ENCODE measurements at places on chromosomes 6 and 20. TPM values are rescaled to one million over a fixed set of nuclear protein-coding genes. Genes with fewer than 3 reads are reported as not detected.

The SLC17A4 gene
- not detected for total RNA-seq

The EYA2 gene
- total RNA-seq = not detected

The BCAS1 gene
- not detected for total RNA-seq

The WFDC5 gene
- total RNA-seq = not detected

The TRIM31 gene
- not detected for total RNA-seq

The TRDN gene
- not detected for total RNA-seq

The BPIFA3 gene
- total RNA-seq = not detected

The AKAP7 gene
- 5.6 TPM for total RNA-seq

The DDRGK1 gene
- 26.8 TPM for total RNA-seq

The ZSCAN23 gene
- 0.65 TPM for total RNA-seq

The CNR1 gene
- 0.07 TPM for total RNA-seq

The AGER gene
- 0.36 TPM for total RNA-seq

The TUBB2B gene
- total RNA-seq = 2.0 TPM

The SRF gene
- 22.5 TPM for total RNA-seq

The VGLL2 gene
- total RNA-seq = not detected

The ABHD16A gene
- 30.5 TPM for total RNA-seq

The DNAJC5 gene
- 76.5 TPM for total RNA-seq

The KIFC1 gene
- total RNA-seq = 48.7 TPM

The NFATC2 gene
- total RNA-seq = 7.0 TPM

The CYP39A1 gene
- total RNA-seq = 0.22 TPM

The CCN6 gene
- not detected for total RNA-seq

The ZBTB12 gene
- total RNA-seq = 1.1 TPM

The CD109 gene
- total RNA-seq = 30.5 TPM

The PCK1 gene
- not detected for total RNA-seq
